Stromal cell of bone marrow (primary cell): ENCODE measurements at places on chromosomes 5 and 9.

DNA sequence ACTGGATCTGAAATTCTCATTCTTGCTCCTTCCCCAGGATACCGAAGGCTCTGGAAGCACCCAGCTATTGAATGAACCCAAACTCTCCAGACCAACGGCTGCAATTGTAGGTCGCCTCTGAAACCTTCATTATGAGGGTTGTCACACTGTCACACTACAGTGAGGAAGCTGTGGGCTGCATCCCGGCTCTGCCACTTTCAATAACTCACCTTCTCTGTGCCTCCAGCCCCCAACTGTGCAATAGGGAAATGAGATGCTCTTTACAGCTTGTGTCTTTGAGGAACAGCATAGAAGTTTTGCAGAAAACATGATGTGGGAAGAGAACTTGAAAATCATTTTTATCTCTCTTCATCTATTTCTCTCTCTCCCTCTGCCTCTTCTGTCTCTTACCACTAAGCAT, 69.6 kb upstream of the TGFBR1 start:
- DNase-seq = no peak

DNA sequence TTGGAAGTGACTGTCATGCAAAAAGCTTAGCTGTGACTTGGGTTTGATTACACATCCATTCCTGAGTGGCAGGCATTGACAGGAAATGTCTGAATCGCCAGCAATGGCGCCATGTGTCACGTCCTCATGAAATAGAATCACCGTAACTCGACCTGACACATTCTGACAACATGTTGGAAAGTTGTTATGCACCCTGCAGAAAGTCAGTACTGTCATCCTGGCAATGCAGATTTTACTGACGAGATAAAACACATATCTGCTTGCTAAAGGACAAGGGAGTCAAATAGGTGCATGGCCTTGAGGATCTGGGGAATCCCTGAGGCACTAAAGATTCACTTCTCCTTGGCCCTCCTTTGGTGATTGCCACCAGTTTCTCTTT, 344.2 kb downstream of the SPATA31D1 start:
- no peak for DNase-seq

- DNase-seq = no peak
Measured at GRCh38 chr9:70428781-70429180, 14.3 kb upstream of the KLF9 start.

GRCh38 chr9:111938427-111938800, 41.8 kb downstream of the UGCG start:
- no peak for DNase-seq

- no peak for DNase-seq
Measured at GRCh38 chr9:81599837-81600236, 89.5 kb downstream of the TLE1 start.

DNA sequence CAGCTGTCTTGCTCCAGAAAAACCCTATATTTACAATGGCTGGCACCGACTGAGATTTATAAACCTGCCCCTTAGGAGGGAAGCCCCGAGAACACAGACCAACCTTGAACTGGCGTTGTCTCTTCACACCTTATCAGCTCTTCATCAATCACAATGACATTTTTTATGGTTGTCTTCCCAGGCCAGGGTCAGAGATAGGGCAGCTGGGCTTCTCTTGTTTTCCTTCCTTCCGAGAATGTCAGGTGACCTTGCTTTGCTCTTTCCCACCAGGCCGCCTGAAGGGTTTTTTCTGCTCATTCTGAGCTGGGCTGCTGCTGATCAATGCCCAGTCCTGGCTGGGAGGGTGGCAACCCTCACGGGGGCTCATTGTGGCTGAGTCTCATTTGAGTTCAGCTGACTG, 619.1 kb downstream of the CCDC171 start:
- no peak for DNase-seq

- DNase-seq = no peak
Measured at GRCh38 chr5:109016300-109016699, 268.6 kb downstream of the FER start.

DNA sequence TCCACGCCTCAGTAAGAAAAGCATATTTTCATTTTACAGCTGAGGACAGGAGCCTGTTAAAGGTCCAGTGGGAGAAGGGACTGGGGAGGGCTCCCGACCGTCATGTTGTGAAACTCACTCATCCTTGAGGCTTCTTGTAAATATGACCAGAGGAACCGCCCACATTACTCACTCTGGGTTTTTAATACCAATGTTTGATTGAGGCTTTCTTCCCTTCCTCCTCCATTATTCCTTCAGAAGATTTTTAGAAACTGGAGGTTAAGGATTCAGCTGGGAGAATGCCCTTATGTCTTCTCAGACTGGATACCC, 61.4 kb upstream of the GLRX start:
- DNase-seq = peak; percentile 62

DNA sequence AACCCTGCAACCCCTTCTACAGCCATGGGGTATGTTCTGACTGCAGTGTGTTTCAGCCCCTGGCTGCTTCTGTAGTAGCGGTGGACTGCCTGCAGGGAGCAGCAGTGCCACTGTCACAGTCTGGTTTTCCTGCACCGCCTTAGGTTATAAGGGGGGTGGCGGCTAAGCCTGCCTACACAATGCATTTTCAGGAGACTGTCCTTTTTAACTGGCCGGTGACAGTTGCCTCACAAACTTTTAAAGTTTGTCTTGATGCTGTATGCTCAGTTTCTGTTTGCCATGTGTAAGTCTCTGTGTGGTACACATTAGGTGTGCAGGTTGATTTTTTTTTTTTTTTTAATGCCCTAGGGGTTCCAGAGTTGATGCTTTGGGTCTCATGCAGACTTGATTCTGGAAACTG, 53.0 kb downstream of the NUP214 start:
- DNase-seq = peak; percentile 27

GRCh38 chr9:137524981-137525317, 25.3 kb downstream of the PNPLA7 start:
- DNase-seq = no peak

- no peak for DNase-seq
Measured at GRCh38 chr5:38707352-38708210, 138.2 kb upstream of the OSMR start.

DNA sequence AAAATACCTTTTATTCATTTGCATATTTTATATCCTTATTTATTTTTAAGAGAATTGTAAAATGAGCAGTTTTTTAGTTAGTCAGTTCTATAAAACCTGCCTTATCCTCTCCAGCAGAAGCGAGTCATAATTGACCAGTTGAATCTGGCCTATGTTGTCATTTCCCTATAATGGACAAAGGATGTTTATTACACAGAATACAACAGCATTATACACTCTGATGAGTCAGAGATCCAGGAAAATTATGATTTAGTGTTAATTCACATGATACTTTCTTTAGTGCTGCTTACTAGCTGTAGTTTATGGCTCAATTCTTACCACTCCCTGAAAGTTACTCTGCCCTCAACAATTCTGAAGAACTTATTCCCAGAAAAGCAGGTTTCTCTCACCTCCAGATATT, 26.8 kb upstream of the LURAP1L start:
- DNase-seq = peak; percentile 79

GRCh38 chr5:146068206-146068605, 37.2 kb downstream of the PLAC8L1 start:
- DNase-seq = no peak

DNA sequence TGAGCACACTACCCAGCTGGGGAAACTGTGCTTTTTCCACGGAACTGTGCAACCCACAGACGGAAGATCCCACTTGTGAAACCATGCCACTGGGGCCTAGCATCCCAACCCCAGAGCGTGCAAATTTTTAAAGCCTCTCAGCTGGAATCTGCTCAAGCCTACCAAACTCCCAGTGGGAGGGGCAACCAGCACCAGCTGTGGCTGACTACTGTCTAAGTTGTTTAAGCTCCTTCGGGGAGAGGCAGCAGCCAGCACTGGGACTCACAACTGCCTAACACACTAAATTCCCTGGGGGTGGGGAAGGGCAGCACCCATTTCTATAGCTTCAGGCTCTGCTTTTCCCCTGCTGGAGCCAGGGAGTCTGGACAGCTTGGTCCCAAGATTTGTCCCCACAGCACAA, 287.6 kb upstream of the MSX2 start:
- no peak for DNase-seq

- peak; percentile 51 for DNase-seq
Measured at GRCh38 chr5:119323601-119324000, 32.2 kb upstream of the TNFAIP8 start.

- no peak for DNase-seq
Measured at GRCh38 chr5:113615708-113616107, 102.2 kb downstream of the YTHDC2 start.

DNA sequence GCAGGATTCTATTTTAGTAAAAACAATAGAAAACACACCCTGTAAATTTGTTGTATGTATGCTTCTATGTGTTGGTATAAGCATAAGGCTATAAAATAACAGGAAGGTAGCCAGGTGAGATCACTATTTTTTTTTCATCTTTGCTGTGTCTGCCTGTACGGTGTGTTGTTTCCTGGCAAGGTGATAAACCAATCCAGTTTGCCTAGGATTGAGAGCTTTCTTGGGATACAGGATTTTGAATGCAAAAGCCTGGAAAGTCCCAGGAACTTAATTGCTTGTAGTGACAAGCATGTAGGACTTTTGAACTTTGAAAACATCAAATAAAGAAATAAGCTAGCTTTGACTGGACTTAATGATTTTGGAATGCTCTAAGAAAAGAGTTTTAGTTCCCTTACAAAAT, 83.3 kb upstream of the RORB start:
- no peak for DNase-seq

- peak; percentile 88 for DNase-seq
Measured at GRCh38 chr5:54547711-54548250, 30.2 kb downstream of the SNX18 start.

DNA sequence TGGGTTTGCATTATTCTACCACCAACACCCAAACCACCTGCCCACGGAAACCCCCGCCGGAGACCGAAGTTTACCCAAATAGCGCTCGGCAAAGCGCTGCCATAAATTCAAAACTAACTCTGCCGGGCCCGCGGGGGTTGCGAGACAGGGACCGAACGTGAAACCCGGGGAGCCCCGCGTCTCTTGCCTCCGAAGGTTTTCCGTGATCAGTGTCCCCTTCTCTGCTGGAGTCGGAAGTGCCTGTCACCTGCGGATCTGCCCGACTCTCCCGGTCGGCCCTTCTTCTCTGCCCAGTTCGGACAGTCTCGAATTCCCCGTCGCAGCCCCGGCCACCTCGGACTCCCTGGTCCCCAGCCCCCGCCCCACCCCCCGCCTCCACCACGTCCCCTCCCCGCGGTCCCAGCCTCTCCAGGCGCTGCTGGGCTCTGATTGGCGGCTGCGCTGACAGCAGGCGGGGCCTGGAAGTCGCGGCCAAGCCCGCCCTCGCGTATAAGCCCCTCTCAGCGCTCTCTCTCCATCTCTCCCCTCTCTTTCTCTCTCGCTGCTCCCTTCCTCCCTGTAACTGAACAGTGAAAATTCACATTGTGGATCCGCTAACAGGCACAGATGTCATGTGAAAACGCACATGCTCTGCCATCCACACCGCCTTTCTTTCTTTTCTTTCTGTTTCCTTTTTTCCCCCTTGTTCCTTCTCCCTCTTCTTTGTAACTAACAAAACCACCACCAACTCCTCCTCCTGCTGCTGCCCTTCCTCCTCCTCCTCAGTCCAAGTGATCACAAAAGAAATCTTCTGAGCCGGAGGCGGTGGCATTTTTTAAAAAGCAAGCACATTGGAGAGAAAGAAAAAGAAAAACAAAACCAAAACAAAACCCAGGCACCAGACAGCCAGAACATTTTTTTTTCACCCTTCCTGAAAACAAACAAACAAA, at the start of gene RORB:
Gene RORB (plus strand): TSS at position 517 of the 929 bp plus-strand sequence. CDS start 642 bp downstream, outside the sequence.
- DNase-seq = no peak

DNA sequence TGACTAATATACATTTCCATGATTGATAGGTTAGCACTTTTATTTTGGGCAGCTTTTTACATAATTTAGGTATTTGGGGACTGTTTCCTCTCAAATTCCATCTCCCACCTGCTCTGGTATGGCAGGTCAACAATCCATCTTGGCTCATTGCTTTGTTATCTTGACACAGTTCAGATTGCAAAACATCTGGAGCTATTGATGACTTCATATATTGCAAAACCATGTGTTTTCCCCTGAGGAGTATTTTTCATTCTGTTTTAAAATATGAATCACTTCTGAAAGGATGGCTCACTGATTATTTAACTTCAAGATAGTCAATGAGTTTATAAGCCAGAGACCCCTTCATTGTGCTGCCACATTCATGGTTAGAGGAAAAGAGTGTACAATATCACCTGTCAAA, 1206.0 kb upstream of the C9orf72 start:
- DNase-seq = peak; percentile 26

DNA sequence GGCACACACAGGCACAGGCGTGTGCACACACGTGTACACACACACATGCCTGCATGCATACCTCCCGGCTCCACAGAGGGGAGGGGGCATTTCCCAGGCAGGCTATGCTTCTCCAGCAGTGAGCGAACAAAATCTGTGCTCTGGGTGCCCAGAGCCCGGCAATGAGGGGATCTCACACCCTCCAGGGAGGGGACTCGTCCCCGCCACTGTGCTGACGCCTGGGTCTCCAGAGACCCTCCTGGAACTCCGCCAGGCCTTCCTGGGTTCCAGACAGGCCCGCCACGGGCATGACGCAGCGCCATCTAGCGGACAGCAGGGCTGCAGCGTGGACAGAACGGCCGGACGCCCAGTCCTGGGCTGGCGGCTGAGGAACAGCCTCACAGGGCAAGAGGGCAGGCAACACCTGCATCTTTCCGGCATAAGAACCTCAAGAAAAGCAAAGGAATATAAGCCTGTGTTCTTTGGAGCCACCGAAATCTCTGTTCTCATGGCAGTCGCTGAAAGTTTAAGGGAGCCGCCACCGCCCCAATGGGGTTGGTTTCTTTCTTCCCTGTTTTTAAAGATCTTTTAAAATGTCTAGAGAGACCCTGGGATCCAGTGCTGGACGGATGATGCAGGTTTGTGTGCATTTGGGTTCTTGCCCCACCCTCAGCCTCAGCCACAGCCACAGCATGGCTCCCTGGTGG, 135.6 kb upstream of the PPP1R26 start:
- peak; percentile 2 for DNase-seq

DNA sequence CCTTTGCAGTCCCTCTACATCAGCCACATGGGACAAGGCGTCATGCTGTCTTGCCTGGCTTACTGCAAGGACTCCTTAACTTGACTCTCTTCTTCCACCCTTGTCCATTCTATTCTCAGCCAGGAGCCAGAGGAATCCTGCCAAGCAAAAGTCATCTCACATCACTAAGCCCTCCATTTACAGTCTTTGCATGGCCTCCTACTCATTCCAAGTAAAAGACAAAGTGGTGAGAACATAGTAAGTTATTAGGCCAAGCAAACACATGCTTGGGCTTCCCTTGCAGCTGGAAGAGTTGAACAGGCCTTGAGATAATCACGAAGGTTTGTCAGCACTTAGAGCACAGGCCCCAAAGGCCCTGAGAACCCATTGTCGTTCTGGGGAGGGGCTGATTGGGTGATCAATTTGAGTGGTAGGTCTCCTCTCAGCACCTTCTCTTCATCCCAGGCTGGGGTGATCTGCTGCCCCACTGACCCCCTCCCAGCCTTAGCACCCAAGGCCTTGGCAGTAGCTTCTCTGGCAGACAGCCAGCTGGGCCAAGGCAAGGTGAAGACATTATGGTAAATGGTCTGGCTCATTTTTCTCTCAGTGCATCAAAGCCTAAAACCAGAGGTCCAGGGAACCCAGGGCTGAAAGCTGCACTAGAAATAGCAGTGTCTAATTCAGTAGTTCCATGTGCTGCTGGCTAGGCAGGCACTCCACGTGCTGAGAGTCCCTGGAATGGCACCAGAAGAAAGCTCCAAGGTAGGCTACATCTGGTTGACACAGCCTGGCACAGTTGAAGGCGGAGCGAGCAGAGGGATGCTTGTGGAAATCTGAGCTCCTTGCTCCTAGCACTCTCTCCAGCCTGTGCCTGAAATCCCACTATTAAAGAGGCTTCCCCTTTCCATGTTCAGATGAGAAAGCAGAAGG, 121.4 kb downstream of the ASTN2 start:
- DNase-seq = no peak

- no peak for DNase-seq
Measured at GRCh38 chr9:126880947-126881332, 20.5 kb downstream of the ZBTB34 start.

GRCh38 chr5:111742177-111742994, 14.6 kb downstream of the NREP start:
- DNase-seq = peak; percentile 57
